Kidney capillary endothelial cell (primary cell): ENCODE measurements at places on chromosomes 6 and 20.

- DNase-seq = peak; percentile 77
Measured at GRCh38 chr6:1832844-1833787, 223.4 kb downstream of the FOXC1 start.

- DNase-seq = no peak
Measured at GRCh38 chr6:33211136-33211535, 2.8 kb downstream of the RING1 start.

DNA sequence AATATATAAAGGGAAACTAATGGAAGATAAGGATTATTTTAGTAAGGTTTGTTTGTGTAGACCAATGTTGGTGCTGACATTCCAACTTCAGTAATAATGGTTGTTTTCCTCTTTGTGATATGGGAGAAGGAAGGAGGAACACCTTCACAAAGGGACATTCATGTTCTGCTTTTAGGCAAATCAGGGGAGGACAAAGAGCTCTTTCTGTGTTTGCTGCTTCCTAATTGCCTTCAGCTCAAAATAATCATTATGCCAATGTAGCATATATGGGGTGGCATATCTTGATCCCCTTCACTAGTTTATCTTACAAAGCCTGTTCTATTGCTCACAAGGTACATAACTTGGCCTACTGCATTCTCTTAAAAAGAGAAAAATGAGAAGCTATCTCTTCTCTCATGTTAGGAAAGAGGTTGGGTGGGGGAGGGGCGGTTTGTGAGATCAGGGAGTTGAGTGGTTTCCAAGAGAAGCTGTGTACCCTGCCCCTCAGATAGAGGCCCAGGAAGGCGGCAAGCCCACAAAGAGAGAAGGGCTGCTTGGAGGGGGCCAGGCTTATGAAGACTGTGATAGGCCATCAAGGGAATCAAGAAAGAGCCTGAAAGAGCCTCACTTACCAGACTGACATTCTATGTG, 4.7 kb upstream of the ADGRG6 start:
- no peak for DNase-seq

GRCh38 chr20:62965363-62965771, 12.9 kb downstream of the SLC17A9 start:
- DNase-seq = no peak

DNA sequence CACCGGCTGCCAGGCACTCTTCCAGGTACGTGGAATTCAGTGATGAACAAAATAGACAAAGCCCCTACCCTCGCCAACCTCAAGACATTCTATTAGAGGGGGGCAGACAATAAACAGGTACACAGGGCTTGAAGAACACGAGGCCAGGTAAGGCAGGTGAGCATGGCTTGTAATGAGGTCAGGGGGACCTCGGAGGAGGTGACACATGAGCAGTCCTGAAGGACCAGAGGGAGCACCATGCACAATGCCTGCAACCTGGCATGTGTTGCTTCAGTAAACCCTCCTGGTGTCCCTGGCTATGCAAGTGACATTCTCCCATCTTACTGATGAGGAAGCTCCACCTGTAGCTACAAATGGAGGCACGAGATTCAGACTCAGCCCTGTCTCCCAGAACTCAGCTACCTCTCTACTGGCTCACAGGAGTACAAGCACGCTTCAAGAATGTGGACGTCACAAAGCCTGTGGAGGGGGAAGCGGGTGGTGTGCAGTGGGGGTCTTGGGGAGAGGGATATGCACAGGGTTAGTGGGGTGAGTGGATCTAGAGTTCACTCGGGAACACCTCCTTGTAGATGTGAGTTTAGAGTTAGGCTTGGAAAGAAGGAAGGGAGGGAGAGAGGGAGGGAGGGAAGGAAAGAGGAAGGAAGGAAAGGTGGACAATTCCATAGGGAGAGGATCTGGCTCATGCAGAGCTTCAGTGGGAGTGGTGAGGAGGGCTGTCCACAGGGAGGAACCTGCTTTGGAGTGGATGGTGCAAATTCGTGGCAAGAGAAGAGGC, 7.6 kb upstream of the MAPK13 start:
- DNase-seq = no peak

- DNase-seq = peak; percentile 25
Measured at GRCh38 chr20:41524980-41525613, 93.1 kb downstream of the CHD6 start.

DNA sequence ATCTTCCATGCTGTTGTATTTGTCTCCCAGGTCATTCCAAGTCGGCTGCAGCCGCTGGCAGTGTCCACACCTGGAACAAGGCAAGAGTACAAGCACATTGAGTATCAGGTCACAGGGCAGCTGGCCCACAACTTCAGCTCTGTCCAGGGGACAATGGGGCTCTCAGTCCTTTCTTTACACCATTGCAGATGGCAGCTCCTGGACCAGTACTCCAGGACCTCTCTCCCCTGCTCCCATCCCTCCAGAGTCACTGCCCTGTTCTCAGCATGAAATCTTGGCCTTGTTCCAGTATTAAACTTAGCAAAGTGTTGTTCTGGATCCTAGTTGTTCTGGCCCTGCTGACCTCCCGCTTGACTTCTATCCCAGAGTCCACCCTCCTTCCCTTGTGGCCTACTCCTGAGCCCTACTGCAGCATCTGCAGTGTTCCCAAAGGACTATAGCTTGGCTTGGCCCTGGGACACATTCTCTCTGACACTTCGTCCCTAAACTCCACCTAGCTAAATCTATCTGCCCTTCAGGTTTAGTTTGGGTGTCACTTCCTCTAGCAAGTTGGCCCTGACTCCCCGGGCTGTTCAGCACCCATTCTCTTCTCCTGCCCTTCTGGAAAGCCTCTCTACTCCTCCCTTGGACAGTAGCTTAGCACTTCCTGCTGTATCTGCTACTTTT, 5.8 kb downstream of the TXNDC5 start:
- DNase-seq = no peak

- no peak for DNase-seq
Measured at GRCh38 chr6:105573556-105573955, 170.7 kb upstream of the PREP start.

DNA sequence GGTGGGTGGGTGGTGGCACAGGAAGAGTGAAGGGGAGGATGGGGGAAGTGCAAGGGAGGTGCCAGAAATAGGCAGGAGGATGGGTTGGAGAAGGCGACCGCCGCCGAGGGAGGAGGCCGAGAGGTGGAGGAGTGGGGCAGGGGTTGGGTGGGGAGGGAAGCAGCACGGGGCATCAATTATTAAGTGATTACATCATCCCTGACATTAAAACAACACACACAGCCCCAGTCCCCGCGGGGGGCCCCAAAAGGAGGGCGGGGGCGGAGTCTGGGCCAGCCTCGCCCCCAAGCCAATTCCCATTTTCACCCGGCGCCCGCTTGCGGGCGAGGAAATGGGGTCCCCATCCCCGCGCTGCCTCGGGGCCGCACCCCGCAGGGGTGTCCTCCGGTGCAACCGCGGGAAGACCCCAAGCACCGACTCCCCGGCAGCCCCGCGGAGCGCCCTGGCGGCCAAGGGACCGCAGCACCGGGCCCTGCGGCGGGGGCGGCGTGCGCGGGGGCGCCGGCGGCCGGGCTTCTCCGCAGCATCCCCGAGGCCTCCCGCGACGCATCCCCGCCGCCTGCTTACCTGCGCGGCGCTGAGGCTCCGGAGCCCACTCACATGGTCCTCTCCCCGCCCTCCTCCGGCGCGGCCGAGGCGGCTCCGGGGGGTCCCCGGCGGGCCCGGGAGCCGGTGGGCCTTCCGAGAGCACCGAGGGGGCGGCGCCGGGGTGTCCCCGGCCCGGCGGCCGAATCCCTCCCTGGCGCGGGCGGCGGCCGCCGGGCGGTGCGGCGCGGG, 663 bp downstream of the FYN start:
- no peak for DNase-seq

DNA sequence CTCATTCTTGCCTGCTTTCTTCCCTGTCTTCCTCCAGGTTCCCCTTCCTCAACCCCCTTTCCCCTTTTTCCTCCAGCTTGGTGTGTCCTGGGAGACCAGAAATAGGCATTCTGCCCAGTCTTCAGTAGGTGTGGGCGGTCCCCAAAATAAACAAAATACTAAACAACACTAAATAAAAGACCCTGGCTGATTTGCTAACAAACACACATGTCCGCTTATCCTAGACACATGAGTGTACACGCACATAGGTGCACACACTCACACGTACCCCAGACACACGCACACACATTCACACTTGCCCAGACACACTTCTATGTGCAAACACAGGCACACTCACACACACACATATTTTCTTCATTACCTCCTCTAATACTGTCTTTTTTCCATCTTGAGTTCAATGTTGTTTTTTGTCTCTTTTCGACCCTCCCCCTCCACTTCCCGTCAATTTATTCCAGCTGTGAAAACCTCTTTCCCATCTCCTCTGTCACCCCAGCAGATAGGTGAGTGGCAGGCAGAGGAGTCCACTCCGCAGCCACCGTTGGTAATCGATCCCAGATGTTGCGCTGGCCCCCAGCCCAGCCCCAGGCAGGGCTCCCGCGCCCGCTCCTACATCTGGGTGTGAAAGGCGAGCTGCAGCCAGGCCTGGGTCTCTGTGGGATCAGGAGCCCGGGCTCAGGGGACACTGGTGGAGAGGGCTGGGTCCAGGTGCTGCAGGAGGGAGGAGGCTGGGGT, 56.9 kb upstream of the FOXP4 start:
- no peak for DNase-seq

GRCh38 chr6:166933396-166933795, 23.0 kb downstream of the RNASET2 start:
- no peak for DNase-seq

DNA sequence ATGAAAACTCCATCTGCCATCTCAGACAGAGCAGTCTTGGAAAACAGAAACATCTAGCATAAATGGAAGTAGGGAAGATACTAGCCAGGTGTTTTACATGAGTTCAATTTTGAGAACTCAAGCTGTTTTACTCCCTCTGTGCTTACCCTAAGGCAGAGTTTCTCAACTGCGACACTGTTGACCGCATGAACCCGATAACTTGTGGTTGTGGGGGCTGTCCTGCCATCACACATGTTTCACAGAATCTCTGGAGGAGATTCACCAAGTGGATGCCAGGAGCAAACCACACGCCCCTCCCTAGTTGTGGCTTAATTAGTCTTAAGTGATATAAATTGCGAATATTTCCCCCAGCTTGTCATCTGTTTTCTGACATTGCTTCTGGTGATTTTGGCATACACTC, 2.3 kb upstream of the SERPINB6 start:
- DNase-seq = no peak

DNA sequence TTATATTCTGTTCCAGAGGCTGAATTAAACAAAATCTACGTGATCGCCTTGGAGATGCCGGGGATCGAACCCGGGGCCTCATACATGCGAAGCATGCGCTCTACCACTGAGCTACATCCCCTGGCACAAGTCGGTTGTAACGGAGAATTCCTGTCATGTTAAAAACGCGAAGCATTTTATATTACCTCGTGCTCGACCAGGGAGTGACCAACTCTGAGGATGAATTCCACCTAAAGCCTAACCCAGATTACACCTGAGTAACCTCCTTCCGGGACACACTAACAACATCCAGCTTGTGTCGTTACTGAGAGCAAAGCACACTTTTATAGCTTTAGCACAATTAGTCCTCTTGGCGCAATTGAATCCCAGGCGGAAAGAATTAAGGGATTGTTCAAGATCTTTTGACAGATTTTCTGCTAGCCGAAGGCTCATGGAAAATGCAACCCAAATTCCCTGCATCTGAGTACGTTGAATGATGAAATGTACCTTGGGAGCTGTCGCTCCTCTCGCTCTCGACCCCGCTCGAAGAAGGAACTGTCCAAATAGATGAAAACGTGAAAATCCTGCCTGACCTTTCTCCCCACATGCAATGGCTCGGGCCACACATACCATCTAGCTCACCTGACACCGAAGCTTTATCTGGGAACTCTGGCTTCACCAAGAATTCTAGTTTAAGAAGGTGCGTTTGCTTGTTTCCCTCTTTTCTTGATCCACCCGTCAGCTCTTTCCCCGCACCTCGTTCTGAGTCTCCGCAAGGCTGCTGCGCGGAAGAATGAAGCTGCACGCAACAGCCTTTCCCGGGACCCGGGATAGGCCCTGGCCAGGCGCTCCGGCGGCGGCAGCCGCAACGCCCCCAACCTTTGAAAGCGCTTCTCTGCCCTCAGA, 148.3 kb downstream of the GPX5 start:
- peak; percentile 47 for DNase-seq

GRCh38 chr6:6058054-6058444, 51.3 kb upstream of the NRN1 start:
- DNase-seq = no peak

DNA sequence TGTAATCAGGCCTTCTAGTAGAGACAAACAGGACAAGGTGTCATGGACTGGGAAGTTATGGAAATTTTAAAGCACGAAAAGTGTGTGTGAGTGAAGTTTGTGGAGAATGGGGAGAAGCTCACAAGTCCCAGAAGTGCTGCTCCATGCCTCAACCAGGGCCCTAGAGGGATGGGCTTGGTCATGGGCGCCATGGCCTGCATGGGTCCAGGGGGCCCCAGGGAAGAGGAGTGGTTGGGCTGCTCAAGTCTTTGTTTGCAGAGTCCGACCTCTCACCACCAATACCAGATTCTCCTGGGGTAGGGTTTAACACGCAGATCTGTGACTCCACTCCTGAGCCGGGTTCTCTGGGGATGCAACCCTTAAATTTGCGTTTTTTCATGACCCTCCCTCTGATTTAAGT, 88.4 kb downstream of the FAM120B start:
- DNase-seq = no peak

GRCh38 chr6:125534430-125535263, 214.8 kb upstream of the HEY2 start:
- no peak for DNase-seq

DNA sequence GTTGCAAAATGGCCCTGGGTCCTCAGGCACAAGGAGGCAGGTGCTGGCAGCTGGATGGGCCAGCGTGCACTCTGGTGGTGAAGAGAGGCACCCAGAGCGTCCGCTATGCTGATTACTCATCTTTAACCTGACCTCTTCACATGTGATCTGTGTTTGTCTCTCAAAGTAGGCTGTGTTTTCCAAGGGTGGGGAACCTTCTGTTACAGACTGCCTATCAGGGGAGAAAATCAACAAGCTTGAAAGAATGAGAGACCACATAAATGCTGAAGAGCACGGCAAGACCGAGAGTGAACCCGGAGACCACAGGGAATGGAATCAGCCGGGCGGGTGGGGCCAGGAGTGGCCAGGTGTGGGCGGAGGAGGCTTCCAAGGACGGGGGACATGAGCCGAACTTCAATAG, 16.2 kb downstream of the BNIP5 start:
- DNase-seq = no peak

DNA sequence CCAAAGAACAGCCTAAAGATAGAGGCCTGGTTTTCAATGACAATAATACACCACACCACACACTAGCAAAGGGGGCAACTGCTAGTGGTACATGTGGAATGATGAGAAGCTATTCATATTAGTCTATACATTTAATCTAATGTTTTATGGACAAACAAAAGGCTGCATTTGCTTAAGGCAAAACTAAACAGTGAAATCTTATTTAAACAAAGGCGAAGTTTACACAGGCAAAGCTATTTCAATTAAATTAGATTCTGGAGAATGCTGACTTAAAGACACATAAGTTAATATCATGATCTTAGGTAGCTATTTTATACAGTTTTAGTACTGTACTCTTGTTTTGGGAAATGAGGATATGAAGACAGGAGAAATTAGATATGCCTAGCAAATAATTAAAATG, 53.9 kb upstream of the SIM1 start:
- no peak for DNase-seq

- no peak for DNase-seq
Measured at GRCh38 chr6:145752638-145753037, 17.3 kb upstream of the EPM2A start.
